ENCODE measurements at places on chromosomes 13 and 19. TPM values are rescaled to one million over a fixed set of nuclear protein-coding genes. Genes with fewer than 3 reads are reported as not detected.

The OSCAR gene
- total RNA-seq, result 1.3 TPM

The SCN1B gene
- total RNA-seq, result 3.0 TPM

The ZNF543 gene
- 18.5 TPM for total RNA-seq

The CYSLTR2 gene
- total RNA-seq, result 1.1 TPM

The ADAMTSL5 gene
- 2.7 TPM for total RNA-seq

The TEX30 gene
- 9.8 TPM for total RNA-seq

The CGB8 gene
- not detected for total RNA-seq

The PPP1R37 gene
- total RNA-seq, result 34.4 TPM

The CEACAM16 gene
- total RNA-seq, result not detected

The DPF1 gene
- 0.64 TPM for total RNA-seq

The ZNF358 gene
- total RNA-seq, result 34.9 TPM

The LILRB2 gene
- 4.2 TPM for total RNA-seq

The DCT gene
- 0.41 TPM for total RNA-seq

The TMEM38A gene
- total RNA-seq, result 45.7 TPM

The DGKH gene
- total RNA-seq, result 15.5 TPM

The EDNRB gene
- 70.6 TPM for total RNA-seq

The LINGO3 gene
- total RNA-seq, result not detected

The NLRP11 gene
- total RNA-seq, result 0.18 TPM

The C19orf67 gene
- not detected for total RNA-seq

The IZUMO4 gene
- 8.6 TPM for total RNA-seq

The IL12RB1 gene
- total RNA-seq, result 1.3 TPM

The GFY gene
- not detected for total RNA-seq

The CYP2F1 gene
- not detected for total RNA-seq

The TEX26 gene
- total RNA-seq, result not detected

The FAM216B gene
- not detected for total RNA-seq

The KPTN gene
- total RNA-seq, result 7.9 TPM

The PHF11 gene
- 23.5 TPM for total RNA-seq

The PEAK3 gene
- 0.47 TPM for total RNA-seq

The TLE6 gene
- total RNA-seq, result 7.6 TPM

The HSPB6 gene
- 51.6 TPM for total RNA-seq

The TUBA3C gene
- not detected for total RNA-seq

The LCP1 gene
- total RNA-seq, result 25.2 TPM

The ZNF541 gene
- total RNA-seq, result 0.18 TPM

The LIM2 gene
- total RNA-seq, result not detected

The GAS6 gene
- total RNA-seq, result 54.1 TPM

The THSD8 gene
- total RNA-seq, result not detected

The MTRF1 gene
- 11.9 TPM for total RNA-seq

The ZNF581 gene
- 26.9 TPM for total RNA-seq

The PSG6 gene
- not detected for total RNA-seq

The YIPF2 gene
- 60.4 TPM for total RNA-seq

The NALCN gene
- 1.1 TPM for total RNA-seq

The CASP14 gene
- total RNA-seq, result 0.12 TPM
